GM04504 (cell line): ENCODE measurements at places on chromosomes 6 and 20.

- no peak for DNase-seq
Measured at GRCh38 chr6:14767226-14767625, 478.6 kb upstream of the JARID2 start.

DNA sequence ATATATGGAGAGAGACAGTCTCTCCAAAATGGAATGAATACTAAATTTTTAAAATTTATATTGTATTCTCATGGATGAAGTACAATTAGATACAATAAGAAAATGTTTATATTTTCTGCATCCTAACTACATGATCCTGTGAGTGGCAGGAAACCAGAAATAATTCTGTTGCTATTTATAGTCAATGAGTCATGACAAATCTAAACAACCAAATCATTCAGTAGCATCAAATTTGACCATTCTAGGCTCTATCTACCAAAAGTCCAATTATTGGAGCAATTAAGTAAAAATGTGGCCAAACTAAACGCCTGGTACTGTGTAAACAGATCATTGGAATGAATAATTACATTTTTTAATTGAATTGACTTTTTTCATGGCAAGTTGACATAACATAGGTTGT, 959.8 kb downstream of the EPHA7 start:
- no peak for DNase-seq

GRCh38 chr20:815914-816606, 17.5 kb upstream of the FAM110A start:
- DNase-seq = peak; percentile 24

DNA sequence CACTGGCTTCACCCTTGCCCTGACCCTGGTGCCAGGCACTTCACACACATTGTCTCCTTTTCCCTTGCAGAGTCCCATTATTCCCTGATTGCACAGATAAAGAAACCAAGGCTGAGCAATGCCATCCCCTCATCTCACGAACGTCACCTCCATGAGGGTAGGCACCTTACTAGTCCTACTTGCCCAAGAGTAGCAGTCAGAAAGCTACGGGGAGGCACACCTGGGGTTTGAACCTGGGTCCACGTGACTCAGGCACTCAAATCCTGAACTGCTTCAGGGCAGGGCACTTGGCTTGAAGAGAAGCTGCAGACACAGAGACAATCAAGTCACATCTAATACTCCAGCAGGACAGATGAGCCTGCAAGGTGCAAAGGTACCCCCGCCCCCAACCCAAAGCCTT, 1.9 kb downstream of the BCAS1 start:
- DNase-seq = no peak

- DNase-seq = no peak
Measured at GRCh38 chr6:147909640-147910039, 401.1 kb downstream of the SAMD5 start.
